NCI-H187 treated with DMSO at 0.1 percent for 48 hours (cell line): ENCODE measurements at places on chromosomes 3 and 15.

DNA sequence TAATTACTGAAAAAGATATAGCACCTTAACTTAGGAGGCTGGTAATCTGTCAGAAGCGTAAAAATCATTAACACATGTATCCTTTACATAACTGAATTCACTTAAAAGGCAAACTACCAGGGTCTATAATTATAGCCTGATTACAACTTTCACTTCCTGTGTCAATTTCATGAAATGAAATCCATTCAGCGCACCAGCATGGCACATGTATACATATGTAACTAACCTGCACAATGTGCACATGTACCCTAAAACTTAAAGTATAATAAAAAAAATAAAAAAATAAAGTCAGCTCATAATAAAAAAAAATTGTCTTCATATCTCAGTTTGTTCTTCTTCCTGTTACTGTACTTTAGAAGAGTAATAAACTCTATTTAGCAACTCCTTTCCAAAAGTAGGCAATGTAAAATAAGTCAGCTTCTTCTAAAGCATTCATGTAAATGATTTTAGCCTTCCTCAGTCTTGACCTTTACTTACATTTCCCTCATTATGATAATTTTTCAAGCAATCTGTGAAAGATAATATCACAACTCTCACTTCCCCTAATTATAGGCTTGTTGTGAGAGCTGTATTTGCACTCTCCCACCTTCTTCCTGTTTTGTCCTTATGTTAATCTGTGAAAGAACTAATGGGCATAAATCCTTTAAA, 50.1 kb downstream of the KBTBD8 start:
- no peak for DNase-seq

- no peak for DNase-seq
Observed at GRCh38 chr3:12335421-12335820, 46.6 kb downstream of the PPARG start.

- DNase-seq, result no peak
Observed at GRCh38 chr3:120956143-120956542, 48.1 kb downstream of the STXBP5L start.

- no peak for DNase-seq
Observed at GRCh38 chr3:48306290-48306689, 27.2 kb downstream of the SPINK8 start.

DNA sequence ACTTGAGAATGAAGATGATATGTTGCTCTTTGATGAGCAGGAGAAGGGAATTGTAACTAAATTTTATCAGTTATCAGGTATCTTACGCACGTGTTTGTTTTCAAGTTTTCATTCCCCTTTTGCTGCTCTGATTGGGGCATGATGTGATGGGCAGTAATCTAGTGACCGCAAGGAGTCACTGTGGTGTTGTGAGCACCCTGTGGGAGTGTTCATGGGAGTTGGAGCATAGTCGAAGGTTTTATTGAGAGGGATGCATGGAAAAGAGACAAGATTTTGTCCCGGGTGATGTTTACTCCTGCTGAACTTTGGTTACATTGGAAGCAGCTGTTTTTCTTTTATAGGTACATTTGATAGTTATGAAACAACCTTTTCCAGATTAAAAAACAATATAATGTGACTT, 2.1 kb downstream of the FAN1 start:
- DNase-seq, result no peak

GRCh38 chr15:48413304-48413703, 82.1 kb downstream of the DUT start:
- DNase-seq, result no peak

DNA sequence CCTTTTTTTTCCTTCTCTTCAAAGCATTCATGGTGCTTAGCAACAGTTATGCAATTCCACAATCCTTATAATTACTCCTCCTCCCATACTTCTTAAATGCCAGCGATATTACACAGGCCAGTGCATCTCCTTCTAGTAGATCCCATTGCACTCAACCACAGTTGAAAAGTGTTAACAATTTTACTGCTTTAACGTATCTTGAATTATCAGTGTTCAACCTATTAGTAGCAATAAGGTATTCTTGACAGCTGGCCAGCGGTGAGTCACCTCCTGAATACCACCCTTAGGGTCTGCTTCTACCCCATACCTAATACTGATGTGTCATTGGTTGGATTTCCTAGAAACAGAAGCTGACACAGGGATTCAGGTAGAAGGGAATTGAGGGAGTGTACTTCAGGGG, 24.0 kb upstream of the TEX9 start:
- DNase-seq, result no peak

- DNase-seq, result no peak
Observed at GRCh38 chr3:60013241-60013640, 963.4 kb upstream of the CFAP20DC start.

GRCh38 chr15:97903971-97904572, 56.4 kb upstream of the ARRDC4 start:
- no peak for DNase-seq

GRCh38 chr15:58431221-58432149, at the start of gene LIPC:
Gene LIPC, plus strand, starts transcription at chr15:58431991. Its CDS starts 42 bp downstream, at chr15:58432033.
- DNase-seq, result no peak

DNA sequence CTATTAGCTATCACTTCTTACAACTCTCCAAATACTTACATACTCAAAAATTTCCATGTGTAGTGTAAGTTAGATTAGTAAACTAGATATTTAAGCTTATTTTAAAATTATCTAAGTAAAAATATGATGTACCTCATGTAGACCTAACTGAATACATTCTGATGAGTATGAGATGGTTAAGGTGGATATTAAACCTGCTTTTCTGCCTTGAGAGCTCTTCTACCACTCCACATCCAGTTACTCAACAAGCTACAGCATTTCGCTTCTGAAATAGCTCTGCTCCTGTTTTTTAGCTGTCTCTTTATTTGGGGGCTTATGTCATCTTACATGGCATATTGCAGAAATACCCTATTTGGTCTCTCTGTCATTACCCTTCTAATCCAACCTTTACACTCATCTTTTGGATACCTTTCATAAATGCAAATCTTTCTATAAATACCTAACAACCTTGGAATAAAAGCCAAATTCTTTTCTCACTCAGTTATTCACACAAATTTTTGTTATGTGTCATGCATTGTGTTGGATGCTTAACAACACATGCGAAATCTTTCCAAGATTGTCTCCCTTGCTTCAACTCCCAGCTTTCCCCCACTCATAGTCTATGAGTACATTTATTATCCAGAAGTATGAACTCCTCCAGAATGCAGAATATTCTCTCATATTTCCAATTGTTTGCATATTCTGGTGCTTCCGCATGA, 92.0 kb downstream of the ALCAM start:
- no peak for DNase-seq
